ENCODE measurements at places on chromosomes 6 and 20. TPM values are rescaled to one million over a fixed set of nuclear protein-coding genes. Genes with fewer than 3 reads are reported as not detected.

DLL1 gene
- total RNA-seq: 1.4 TPM

ARMC12 gene
- 2.6 TPM for total RNA-seq

PRICKLE4 gene
- total RNA-seq: 0.93 TPM

KCNB1 gene
- 3.0 TPM for total RNA-seq

RSPH4A gene
- not detected for total RNA-seq

All from MCF 10A (cell line).